Activated gamma-delta T cell treated with Interleukin-2 at 50 U/mL for 16 hours (primary cell): ENCODE measurements at places on chromosomes 12 and 14.

DNA sequence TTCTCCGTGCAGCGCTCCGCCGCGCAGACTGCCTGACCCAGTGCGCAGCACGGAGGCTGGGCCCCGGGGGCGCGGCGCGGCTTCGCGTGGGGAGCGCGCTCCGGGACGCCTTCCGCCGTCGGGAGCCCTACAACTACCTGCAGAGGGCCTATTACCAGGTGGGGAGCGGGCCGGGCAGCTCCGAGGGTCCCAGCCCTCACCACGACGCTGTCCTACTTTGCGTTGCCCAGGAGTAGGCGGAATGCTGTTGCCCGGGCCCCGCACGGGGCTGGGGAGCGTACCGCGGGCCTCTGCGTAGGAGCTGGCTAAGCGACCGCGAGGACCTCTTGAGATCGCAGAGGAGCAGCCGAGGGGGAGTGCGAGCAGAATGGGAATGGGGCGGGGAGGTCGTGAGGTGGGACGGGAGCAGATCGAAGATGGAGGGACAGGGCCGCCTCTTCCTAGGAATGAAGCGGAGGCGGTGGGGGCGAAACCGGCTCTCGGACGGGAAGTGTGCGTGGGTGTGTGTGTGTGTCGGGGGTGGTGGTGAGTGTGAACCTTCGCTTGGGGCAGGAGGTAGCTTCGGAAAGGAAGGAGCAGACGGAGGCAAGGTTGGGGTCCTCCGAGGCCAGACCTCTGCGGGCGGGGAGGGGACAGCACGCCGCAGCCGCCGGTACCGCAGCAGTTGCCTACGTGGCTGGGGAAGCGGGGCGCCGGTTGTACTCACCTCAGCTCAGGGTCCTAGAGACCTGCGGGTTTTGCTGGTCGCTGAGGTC is 751 bp downstream of the P3H3 start:
- peak; percentile 26 for DNase-seq

DNA sequence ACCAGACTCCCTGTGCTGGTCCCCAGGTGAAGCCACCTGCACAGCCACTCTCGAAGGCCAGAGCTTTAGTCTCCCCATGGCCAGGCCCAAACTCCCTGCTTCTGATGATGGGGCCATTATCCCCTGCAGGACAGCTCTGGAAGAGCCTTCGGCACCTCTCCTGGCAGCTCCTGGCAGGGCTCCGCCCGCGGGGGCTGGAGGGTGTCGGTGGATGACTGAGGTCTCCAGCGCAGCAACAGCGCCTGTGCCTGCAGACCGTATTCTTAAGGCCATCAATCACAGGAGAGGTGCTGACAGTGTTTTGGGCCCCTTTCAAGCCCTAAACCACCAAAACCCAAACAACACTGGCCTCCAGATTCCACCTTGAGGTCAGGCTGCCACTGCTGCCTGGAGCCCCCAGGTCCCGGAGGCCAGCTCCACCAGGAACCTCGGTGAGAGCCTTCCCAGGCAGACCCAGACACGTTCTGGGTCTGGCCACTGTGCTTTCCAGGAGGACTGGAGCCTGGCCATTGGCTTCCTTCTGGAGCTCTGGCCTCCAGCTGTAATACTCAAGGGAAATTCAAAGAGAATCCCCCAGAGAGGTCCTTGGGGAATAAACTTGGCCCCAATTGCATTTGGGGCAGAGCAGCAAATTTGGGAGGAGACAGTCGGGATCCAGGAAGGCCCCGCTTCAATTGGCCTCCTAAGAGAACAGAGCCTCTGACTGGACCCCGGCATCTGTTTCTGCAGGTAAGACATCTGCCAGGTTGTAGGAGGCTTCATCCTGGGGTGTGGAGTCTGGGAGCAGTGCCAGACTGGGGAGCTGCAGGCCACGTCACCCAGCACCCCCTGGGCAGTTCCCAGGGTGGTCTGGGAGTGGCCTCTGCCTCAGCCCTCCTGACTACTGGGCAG is 210.6 kb upstream of the RTL1 start:
- no peak for DNase-seq

- DNase-seq = no peak
Measured at GRCh38 chr14:26319139-26319864, 278.5 kb downstream of the NOVA1 start.

DNA sequence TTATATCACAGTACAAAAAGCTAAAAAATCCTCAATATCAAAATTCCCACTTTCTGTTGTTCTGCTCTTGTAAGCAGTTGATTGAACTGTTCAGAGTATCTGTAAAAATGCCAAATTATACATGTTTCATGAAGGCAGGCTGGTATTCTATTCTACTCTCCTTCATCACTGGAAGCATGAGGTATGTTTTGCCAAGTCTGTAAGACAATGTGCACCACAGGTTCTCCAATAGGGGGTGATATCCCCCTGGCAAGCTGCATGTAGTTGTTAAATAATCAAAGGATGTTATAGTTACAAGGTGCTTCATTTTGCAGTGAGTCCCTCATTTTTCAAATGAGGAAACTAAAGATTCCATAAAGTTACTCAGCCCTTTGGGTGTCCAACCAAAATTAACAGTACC is 15.1 kb upstream of the NEK9 start:
- DNase-seq = peak; percentile 19

GRCh38 chr12:4012977-4013968 is 140.1 kb upstream of the PARP11 start:
- DNase-seq = no peak

GRCh38 chr12:90036637-90037036 is 328.0 kb upstream of the ATP2B1 start:
- DNase-seq = no peak

DNA sequence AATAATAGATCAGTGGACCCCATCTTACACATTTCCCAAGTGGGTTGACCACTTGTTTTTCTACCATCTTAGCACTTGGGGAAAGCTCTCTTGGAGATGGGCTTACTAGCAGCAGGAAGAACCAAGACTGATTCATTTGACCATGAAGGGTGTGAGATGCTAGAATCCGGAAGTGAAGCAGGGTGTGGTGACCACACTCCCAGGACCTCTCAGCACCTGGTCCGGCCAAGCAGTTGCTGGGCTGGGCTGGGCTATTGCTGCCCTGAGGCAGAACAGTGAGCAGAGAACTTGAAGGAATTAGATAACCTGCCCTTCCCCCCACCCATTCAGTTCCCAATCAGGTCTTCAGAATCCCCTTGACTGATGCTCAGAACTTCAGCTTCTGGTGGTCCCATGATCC is 24.4 kb downstream of the ADCY6 start:
- no peak for DNase-seq

DNA sequence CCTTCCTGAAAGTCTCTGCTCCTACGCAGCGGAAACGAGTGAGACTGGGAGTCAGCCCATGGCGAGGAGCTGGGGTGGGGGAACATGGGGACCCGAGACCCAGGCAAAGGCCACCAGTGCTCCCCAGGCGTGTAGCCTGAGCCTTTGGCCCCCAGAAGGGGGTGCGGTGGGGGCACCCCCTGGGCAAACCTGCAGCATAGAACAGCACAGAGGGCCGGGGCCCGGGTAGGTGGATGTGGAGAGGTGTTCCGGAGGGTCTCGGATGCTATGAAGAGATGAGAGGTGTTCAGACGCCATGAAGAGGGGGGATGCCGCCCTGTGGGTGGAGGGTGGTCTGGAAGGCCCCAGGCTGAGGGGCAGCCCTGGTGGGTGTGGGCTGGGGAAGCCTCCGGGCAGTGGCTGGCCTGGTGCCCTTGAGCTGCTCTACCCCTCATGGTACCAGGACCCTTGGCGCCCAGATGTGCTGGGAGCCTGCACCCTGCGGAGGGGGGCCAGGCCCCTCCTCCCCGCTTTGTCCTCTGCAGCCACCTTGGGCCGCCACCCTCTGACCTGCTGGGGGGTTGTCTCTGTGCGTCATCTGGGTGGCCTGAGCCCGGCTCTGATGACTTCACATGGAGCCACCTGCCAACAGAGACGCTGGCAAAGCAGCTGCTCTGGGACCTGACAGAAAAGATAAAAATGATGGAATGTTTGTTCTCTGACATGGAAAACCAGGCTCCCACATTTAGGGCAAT is 83.4 kb downstream of the KIF26A start:
- no peak for DNase-seq

GRCh38 chr14:32150392-32150791 is 51.5 kb upstream of the RNU6-7 start:
- no peak for DNase-seq

GRCh38 chr14:23618415-23618988 is 17.7 kb upstream of the DHRS2 start:
- DNase-seq = no peak

- no peak for DNase-seq
Measured at GRCh38 chr12:68206446-68206845, 19.2 kb downstream of the IL26 start.

DNA sequence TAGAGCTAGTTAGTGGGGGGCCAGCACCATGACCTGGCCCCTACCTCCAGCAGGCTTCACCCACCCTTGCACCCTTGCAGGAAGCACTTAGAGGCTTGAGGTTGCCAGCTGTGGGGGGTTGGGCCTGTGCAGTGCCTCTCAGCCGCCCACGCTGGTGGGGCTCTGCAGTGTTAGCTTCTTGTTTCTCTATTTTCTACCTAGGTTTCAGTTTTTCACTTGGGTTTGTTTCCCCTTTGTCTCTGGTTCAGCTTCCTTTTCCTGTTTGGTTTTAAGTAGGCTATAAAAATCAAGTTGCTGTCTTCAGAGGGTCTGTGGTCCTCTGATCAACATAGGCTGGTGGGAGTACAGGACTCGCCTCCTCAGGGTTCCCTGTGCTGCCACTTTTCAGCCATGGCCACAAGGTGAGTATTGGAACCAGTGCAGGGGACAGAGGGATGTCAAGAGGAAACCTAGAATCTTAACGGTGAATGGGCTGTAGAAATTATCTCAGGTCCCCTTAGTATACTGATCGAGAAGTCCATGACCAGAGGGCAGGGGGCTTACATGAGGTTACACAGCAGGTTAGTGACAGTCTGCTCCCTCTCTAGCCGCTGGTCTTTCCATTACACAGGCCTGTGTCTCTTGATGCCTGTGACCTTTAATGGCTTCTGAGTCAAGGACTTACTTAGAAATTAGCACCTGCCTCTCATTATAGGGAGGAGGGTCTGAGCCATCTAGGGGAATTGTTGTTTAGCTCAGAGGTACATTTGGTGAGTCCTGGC is at the start of gene EVL:
Gene EVL, plus strand, starts transcription at position 312 of the 761 bp plus-strand sequence. Its CDS starts 79 bp downstream, at position 391.
- DNase-seq = peak; percentile 82

- no peak for DNase-seq
Measured at GRCh38 chr12:120874547-120875245, 29.5 kb downstream of the SPPL3 start.

DNA sequence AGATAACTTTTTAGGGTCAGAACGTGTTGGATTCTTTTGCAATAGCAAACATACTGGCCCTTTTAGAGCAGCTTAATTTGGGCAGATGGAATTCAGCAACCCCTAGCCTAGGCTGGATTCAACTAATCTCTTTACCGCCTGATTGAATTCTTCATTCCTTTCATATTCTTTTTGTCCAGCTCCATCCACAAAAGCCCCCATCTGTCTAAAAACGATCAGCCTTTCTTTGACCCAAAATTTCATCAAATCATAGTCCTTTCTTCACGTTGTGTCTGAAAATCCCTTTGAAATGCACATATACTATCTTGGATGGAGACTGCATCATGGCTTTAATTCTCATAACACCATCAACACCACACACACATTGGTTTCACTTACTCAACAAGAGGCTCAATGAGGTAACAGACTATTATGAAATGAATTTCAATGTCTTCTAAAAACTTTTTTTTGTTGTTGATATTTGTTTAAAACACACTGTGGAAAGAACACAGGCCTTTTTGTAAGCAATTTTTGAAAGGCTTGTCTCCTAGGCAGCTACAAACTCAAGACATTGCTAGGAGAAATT is 128.0 kb upstream of the EEA1 start:
- no peak for DNase-seq

GRCh38 chr12:93950311-93950710 is 198.1 kb upstream of the PLXNC1 start:
- no peak for DNase-seq

- no peak for DNase-seq
Measured at GRCh38 chr12:96057986-96058553, 22.7 kb upstream of the LTA4H start.

GRCh38 chr12:47303207-47303606 is 223.4 kb upstream of the AMIGO2 start:
- DNase-seq = no peak

DNA sequence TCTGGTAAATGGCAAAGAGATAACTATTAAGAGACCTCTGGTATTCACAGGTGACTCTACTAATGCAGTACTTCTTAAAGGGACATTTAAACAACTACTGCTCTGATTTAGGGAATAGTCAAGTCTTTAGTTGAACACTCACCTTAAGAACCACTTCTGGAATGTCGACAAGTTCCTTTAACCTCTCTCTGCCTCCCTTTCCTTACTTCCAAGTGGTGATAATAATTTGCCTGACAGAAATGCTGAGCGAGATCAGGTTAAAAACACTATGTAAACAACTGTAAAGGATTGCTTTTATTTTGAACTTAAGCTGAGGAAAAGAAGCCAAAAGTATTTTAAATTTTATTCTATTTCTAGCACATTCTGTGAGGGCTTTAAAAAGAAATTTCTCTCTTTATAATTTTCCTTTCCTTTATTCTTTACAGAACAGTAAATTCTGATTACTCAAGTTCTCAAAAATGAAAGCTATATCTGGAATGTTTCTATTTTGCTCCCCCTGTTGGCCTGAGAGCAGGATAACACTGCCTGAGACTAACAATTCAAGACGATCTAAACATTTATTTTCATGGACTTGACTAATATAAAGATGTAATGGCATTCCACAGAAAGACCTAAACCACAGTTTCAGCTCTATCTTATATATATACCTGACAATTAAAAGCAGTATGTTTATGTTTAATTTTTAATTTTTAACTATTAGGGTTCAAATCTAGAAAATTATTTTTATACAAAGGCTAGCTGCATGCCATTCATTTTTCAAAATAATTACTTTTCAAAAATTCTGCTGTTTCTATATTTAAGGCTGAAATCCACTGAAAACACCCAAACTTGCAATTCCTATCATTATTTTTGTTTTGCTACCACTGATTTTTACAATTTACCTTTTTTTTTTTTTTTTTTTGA is 29.2 kb downstream of the ZCCHC8 start:
- DNase-seq = peak; percentile 14

DNA sequence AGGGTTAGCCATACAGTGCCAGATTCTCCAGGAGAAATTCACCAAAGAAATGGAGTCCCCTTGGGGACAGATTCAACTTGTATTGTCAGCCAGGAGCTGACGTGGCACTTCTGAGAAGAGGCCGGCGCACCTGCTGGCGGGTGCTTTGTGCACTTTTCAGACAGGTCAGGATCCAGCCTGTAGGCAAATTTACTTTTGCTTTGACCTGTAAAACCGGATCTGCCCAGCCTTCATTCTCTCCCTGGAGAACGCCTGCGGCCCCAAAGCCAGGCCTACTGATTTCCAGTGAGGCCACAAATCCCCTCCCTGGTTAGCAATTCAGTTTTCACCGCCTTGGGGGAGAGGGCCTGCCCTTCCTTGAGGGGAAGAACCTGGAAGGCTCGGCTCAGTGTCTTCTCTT is 17.4 kb downstream of the P2RX4 start:
- no peak for DNase-seq

DNA sequence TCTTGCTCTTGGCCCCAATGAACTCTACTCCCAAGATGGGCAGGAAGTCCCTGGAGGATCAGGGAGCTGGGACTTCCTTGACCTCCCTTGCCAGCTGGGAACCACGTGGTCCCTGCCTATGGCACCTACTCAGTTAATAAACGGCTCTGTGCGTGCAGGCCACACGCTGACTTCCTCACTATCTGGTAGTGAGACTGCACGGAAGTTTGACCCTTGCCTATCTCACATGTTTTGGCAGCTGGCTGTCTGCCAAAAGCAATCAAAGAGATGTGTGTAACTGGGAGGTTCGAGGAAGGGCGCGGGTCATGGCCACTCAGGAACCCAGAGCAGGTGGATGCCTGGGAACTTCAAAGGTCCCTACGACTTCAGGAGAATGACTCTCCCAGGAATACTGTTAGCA is 57.9 kb downstream of the RFLNA start:
- no peak for DNase-seq

- DNase-seq = no peak
Measured at GRCh38 chr12:92162079-92162478, 16.4 kb upstream of the BTG1 start.
